ENCODE measurements at places on chromosomes 13 and 19.

DNA sequence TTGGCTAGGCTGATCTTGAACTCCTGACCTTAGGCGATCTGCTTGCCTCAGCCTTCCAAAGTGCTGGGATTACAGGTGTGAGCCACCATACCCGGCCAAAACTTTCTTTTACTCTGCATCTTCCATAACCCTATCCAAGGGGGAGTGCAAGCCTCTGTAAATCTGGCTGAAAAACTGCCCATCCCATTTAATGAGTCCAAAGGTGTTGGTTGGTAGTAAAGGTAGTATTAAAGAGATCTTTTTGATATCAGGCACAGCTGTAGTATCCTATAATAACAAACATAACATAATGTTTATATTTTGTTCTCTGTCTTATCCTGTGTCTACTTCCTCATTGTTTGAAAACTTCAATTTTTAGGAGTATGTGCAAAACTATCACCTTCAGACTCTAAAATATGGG lies 559.8 kb upstream of the ATXN8OS start:
- no peak for DNase-seq

DNA sequence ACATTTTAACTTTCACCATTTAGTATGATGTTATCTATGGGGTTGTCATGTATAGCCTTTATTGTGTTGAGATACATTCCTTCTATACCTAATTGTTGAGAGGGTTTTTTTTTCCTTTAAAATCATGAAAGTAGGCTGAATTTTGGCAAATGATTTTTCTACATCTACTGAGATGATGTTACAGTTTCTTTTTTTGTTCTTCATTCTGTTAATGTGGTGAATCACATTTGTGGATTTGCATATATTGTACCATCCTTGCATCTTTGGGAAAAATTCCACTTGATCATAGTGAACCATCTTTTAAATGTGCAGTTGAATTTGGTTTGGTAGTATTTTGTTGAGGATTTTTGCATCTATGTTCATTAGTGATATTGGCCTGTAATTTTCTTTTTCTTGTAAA lies 29.2 kb downstream of the CCNA1 start:
- DNase-seq, result no peak

DNA sequence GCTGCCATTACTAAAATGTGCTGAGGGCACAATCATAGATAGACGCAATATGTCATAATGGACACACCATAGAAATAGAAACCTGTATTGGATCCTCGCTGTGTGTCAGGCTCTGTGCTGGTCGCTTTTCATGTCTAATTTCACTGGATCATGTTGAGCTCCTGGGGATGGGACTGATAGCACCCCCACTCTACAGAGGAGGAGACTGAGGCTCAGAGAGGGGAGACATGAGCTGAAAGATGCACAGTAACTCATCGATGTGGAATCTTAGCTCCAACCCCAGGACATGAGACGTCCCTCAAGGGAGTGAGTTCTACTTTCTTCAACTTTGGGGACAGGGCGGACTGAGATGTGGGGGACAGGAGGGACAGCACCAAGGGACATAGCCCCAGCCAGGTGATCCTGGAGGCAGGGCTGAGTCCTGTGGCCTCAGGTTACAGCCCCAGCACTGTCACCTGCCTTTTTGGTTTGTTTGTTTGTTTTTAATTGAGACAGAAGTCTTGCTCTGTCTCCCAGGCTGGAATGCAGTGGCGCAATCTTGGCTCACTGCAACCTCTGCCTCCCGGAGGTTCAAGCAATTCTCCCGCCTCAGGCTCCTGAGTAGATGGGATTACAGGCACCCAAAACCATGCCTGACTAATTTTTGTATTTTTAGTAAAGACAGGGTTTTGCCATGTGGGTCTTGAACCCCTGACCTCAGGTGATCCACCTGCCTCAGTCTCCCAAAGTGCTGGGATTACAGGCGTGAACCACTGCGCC lies 6.6 kb upstream of the GIPC1 start:
- no peak for DNase-seq

DNA sequence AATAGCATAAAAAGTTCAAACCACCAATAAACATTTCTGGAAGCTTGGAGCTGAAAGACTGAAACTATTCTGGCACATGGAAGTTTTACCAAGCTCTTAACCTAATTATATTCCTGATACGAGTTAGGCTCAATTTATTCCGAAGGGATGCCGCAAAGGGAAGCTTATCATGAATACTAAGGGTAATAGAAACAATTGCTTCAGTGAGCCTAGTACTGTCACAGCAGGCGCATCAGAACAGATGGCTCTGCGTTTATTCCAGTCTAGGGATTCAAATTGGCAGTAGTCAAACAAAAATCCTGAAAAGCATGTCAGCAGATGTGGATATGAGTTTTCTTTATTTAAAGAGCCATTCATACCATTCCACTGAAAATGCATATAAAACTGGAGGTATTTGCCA lies 779.5 kb downstream of the GPC5 start:
- DNase-seq, result no peak

- no peak for DNase-seq
Measured at GRCh38 chr19:6664916-6665315, 5.0 kb downstream of the TNFSF14 start.

DNA sequence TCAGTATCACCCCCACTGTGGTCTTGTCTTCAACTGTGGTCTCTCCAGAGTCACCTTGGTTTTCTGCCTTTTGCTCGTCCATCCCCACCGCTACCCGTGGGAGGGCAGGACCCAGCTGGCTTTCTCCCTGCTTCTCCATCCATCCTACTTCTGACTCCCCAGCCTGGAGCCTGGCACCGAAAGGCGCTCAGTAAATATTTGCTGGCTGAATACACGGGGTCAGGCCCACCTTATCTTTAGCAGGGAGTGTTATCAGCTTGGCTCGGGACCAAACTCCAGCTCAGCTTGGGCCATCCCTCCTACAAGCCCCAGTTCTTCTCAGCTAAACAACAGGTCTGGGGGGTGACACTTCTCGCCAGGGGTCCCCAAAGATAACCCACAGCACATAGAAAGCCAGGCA lies 62.0 kb upstream of the KLF2 start:
- DNase-seq, result no peak

GRCh38 chr19:5593343-5594255 lies 25.8 kb upstream of the TINCR start:
- DNase-seq, result no peak

DNA sequence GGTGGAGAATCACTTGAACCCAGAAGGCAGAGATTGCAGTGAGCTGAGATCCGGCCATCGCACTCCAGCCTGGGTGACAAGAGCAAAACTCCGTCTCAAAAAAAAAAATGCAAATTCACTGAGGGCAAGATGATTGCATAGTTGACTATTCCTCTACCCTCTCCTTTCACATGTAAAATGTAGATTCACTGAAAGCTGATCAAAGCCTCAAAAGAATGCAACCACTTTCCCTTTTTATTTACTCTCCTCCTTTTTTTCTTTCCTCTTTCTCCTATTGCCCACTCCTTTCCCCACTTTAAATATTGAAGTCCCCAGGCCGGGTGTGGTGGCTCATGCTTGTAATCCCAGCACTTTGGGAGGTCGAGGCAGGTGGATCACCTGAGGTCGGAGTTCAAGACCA lies 6.3 kb downstream of the TEX101 start:
- DNase-seq, result no peak

DNA sequence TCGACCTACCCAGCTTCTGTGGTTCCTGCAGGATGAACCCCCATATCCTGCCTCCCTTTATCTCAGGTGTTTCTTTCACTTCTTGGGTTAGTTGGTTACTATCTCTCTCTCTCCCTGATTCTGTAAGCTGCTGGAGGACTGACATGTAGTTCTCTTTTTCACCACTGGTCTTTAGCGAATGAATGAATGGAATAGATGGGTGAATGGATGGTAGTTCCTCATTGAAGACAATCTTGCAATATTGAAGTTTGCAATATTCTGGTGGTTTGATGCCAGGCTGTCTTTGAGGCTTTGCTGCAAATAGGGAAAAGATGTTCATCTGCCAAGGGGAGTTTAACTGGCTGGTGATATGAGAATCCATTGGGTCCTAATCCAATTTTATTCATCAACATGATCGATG lies 120.2 kb downstream of the UBL3 start:
- no peak for DNase-seq

DNA sequence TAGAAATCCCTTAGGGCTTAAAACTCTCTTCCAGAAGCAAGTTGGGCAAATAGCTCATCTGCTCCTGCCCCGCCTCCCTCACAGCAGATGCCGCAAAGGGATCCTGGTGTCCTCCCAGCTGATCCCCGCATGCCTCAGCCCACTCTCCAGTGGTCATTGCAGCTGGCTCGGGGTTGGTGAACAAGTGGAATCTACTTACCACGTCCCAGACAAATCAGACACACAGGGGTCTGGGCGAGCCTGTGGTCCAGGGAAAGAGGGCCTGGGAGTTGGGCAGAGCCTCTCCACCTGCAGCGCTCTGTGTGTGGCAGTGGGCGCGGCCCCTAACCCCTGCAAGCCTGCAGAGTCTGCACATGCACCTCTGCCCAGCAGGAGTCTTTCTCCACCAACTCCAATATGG lies 10.8 kb upstream of the C19orf33 start:
- no peak for DNase-seq

GRCh38 chr19:41123716-41124294 lies 9.6 kb downstream of the CYP2F1 start:
- no peak for DNase-seq

DNA sequence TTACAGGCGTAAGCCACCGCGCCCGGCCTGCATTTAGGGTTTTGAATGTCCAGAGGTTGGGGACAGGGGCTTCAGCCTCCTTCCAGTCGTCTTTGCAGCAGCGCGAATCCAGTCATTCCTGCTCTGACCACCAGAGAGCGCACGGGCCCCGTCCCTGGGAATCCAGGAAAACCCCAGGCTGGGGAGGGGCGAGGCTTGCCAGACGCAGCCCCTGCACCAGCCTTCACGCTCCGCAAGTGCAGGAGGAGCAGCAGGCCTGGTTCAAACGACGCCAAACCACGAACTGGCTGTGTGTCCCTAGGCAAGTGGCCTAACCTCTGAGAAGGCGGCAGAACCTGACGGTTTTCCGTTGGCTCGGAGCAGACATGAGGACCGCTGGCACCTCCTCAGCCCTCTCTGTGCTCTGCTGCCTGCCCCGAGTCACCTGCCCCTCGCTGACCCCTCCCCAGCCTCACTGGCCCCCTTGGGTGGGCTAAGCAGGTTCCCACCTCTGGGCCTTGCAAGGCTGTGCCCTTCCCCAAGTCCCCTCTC lies 2.0 kb upstream of the RNF126 start:
- DNase-seq, result peak; percentile 55

GRCh38 chr19:43362745-43363144 lies 9.3 kb downstream of the CD177 start:
- no peak for DNase-seq

DNA sequence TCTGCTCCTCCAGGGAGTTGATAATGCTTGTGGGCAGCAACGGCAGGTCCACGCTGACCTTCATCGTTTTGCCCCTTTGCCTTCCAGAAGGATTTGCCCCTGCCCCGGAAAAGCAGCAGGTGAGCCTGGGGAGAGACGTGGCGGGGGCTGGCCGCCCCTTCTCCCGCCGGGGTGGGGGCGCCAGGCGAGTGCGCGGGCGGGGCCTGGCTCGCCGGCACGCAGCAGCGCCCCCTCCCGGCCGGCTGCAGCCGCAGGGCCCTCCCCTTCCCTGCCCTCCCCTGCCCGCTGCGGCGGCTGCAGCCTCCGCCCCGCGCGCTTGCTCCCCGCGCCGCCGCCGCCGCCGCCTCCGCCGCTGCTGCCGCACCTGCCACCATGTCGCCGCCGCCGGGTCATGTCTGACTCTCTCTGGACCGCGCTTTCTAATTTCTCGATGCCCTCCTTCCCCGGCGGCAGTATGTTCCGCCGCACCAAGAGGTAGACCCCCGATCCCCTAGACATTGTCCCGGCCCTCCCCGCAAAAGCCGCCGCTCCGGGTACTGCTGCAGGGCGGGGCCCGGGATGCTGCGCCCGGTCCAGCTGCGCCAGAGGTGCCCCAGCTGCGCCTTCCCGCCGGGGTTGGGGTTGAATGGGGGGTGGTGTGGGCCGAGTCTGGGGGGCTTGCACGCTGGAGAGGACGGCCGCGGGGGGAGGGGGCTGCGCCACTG lies at the start of gene MAST1:
Gene MAST1, plus strand, starts transcription at position 334 of the 704 bp plus-strand sequence. Its CDS starts 58 bp downstream, at position 392.
- no peak for DNase-seq

DNA sequence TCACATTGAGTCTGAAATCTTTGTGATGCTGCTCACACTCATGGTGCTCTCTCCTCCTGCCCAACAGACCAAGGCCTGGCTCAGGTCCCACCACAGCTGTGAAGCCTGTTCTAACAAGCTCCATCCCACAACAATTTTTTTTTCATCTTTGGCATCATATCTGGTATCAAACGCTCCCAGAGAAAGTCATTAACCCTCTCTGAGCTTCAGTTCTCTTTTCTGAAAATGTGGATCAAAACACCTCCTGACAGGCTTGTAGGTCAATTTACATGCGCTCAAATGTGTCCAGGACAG lies 224.4 kb downstream of the LACC1 start:
- DNase-seq, result no peak

DNA sequence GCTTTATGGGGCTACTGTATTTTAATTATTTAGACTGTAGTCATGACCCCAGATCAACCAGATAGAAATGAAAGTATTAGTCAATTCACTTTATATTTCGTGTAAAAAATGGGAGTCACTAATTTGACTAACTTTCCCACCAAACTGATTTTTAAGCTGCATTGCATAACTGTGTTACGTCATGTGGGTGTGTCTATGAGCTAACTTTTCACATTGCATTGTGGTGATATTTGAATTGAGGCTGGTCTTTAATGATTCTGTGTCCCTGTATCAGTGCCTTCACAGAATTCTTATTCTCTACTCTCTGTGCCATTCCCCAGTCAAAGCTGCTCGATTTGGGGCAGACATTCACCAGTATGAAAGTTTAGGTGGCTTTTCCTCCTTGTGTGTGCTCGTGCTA lies 172.7 kb upstream of the MAB21L1 start:
- DNase-seq, result no peak

GRCh38 chr19:49925486-49925885 lies 3.5 kb upstream of the ATF5 start:
- DNase-seq, result no peak

- DNase-seq, result no peak
Measured at GRCh38 chr13:79229761-79230160, 176.3 kb downstream of the RBM26 start.

DNA sequence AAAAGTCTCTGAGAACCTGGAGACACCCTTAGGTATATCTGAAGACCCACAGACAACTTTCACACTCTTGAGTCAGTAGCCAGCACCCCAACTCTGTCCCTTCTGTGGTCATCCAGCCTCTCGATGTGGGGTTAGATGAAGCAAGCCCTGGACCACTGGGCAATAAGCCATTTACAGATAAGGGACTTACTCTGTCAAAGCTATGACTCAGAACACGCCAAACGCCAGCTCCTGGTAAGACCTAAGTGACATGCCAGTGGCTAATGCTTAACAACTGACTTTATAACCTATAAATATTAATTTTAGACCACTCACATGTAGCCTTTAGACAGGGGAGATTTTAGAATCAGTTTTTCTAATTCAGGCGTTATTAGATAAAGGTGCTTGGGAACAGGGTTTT lies 85.7 kb downstream of the SHISA2 start:
- no peak for DNase-seq

DNA sequence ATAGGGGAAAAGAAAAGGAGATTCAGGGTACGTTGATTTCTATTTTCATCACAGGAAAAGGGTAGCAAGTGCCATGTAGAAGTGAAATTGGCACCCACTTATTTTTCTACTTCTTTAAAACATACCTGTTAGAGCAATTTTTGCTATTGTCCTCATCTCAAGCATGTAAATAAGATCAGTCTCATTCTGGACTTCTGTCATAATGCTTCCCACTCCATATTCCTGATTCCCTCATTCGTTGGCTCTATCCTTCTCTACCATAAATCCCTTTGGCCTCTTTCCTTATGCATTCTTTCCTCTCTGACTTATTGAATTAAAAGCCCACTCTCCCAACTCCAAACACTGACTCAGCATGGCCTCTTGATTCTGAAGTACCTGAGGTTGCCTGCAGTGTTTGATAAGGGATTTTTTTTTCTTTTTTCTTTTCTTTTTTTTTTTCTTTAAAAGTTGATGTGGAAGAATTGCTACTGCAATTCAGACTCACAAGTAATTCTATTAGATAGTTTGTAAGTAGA lies 465.7 kb downstream of the SLITRK6 start:
- no peak for DNase-seq

Data from stimulated activated CD8-positive, alpha-beta memory T cell treated with anti-CD3 and anti-CD28 coated beads, Interleukin-4, amount 100 ng/mL, for 4 hours (primary cell).